ENCODE measurements at places on chromosomes 3 and 15.
A peak's percentile ranks its signal among the peaks of the same experiment; 100 is the strongest.

DNA sequence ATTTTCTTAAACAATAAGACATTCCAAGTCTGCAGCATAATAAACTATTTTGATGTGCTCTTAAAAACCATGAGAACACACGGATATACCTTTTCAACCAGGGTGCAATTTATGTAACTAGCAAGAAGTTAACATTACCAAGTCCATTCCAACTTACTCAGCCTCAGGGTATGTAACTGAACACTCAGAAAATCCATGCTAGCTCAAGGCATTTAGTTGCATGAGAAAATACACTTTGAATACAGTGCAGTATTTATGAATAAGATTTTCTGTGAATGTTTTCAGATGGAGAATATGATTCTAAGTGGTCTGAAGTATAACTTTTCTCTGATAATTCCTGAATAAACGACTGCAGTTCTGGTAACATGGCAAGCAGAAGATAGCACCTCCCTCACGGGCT lies 124.3 kb downstream of the SNRK start:
- no peak for DNase-seq

- no peak for DNase-seq
Measured at GRCh38 chr3:8499181-8499611, 2.4 kb upstream of the LMCD1 start.

GRCh38 chr15:82810890-82811426 lies 1.5 kb downstream of the WHAMM start:
- DNase-seq: peak; percentile 71

GRCh38 chr15:81160312-81161159 lies 26.5 kb downstream of the CFAP161 start:
- no peak for DNase-seq

- no peak for DNase-seq
Measured at GRCh38 chr3:35562141-35562540, 77.2 kb upstream of the ARPP21 start.
